ENCODE measurements at places on chromosomes 16 and 17.

DNA sequence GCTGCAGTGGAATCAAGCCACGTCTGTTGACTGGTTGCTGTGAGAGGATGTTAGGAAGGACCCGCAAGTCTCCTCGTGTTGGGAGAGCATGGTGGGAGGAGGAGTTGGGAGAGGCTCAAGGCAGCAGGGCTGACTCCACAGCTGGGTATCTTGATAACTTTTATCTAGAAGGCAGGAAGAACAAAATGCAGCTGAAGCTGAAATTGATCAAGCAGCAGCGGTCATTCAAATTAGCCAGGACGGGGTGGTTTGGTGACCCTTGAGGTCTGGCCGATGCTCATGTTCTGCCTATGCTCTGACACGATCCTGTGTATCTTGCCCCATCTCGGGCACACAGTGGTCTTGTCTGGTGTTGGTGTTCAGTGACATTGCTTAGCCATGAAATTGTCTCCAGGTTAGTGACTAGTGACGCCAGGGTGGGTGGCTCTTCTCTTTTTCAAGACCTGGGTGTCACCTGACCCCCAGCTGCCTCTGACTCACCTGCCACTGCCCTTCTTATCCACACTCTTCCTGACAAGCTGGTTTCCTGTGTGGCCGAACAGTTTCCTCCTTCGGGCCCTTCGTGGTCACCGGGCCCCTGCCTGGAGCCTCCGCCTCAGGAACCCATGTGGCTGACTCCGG lies 19.1 kb downstream of the NPTX1 start:
- DNase-seq, result no peak

- DNase-seq, result no peak
These were observed 52.0 kb downstream of the CBFA2T3 start for GRCh38 chr16:88924834-88925539.

- no peak for DNase-seq
These were observed 25.6 kb downstream of the CREBBP start for GRCh38 chr16:3854750-3855541.

DNA sequence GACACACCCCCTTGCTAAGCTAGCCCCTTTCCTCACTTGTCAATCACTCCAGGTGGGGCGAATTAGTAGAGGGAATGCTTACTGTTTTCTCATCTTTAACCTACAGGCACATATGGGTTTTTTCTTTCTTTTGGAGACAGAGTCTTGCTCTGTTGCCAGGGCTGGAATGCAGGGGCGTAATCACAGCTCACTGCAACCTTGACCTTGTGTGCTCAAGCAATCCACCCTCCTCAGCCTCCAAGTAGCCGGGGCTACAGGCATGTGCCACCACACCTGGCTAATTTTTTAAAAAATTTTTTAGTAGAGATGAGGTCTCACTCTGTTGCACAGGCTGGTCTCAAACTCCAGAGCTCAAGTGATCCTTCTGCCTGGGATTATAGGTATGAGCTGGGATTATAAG lies 38.7 kb upstream of the RHBDL3 start:
- DNase-seq, result no peak

DNA sequence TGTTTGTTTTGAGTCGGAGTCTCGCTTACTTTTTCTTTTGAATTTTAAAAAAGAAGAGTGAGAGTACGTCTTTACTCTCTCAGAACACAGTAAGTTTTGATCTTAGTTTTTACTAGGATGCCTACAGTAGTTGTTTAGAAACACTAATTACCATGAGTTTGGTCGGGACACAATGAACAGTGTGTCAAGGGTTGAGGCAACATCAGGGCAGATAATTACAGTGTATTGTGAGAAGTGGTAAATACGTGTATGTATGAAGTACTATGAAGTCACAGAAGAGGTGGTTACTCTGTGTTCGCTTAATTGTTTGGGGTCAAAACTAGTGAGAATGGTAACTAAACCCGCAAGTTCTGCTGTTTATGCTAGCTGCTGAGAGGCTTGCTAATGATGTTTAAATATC lies 18.2 kb downstream of the PAFAH1B1 start:
- DNase-seq, result no peak

DNA sequence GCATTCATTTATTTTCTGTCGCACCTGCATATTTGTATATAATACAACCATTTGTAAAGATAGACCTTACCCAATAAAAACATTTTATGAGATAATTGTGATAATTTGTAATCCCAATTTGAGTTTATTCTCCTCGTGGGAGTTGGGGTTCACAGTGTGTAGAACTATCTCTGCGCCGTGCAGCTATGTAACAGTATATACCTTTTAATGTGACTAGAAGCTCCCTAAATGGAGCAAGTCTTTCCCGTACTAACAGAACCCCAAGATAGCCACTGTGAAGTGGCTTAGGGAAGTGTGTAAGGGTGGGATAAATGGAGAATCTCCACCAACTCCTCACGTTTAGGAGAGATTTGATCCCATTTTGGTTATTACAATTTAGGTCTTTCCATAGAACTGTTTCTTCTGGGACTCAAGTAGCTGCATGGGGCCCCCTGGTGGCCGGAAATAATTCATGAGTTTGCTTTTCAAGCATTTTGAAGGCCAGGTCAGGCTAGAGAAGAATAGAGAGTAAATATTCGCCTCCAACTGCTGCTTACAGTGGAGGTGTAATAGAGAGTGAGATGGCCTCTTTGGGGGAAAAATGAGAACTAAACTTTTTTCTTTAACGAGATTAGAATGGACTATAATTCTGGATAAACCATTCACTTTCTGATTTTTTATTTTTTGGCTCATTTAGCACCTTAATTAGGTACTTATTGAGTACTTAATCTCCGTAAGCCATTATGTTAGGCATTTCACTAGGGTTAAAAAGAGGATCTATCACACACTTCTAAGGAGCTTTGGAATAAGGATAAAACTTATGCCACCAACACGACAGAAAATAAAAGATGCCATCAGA lies 4.5 kb downstream of the TMEM100 start:
- no peak for DNase-seq

DNA sequence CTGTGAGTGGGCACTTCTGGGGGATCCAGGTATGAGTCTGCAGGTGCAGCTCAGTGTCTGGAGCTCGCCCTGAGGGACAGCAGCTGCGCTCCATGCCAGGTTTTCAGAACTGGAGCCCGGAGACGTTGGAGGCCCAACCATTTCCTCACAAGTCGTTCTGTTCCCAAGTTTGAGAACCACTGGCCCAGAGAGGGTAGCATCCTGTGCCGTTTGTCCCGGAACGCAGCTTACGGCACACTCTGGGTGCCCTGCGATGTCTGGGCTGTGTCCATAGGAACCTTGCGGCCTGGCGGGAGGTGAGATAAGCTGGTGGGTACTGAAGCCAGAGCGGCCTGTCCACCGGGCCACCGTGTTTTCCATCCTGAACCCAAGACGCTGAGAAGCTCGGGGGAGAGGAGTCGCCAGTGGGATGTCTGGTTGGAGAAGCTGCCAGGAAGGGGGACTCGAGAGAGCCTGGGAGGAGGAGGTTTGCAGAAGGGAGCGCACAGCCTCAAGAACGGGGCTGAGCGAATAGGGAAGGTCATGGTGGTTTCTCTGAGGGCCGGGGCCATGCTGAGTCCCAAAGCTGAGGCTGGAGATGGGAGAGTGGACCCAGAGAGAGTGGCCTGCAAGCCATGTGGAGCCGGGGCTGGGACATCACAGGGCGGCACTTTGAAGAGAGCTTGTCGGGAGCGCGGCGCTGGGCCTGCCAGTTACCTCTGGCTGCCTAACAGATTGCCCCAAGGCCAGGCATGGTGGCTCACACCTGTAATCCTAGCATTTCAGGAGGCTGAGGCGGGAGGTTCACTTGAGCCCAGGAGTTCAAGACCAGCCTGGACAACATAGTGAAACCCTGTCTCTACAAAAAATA lies 211.0 kb upstream of the GSE1 start:
- DNase-seq, result no peak

DNA sequence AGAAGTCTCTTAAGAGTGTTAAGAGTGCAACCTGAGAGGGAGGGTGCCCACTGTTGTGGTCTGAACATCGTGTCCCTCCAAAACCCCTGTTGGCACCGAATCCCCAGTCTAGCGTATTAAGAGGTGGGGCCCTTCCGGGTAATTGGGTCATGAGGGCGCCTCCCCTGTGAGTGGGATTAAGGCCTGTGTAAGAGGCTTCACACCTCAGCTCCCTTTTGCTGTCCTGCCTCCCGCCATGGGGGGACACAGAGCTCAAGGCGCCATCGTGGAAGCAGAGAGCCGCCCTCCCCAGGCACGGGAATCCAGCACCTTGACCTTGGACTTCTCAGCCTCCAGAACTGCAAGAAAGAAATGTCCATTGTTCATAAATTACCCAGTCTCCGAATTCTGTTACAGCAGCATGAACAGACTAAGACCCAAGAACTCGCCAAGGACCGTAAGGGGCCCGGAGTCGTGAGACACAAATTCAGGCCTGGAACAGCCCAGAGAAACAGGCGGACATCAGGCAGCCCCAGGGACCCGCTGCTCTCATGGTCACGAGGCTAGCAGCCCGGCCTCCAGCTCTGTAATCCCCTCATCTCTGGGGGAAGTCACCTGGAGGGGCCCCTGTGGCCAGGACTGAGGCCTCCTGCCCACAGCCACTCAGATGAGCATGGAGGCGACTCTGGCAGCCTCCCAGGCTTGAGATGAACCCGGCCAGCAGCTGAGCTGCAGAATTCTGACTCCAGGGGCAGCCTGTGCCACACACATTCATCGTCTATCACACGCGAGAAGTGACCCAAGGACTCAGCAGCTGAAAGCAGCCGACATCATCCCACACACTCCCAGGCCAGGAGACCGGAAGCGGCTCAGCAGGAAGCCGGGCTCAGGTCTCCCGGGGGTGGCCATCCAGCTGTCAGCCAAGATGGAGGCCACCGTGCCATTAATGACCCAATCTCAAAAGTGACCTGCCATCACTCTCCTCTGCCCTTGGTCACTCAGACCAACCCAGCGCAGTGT lies 12.8 kb upstream of the CHMP6 start:
- no peak for DNase-seq

DNA sequence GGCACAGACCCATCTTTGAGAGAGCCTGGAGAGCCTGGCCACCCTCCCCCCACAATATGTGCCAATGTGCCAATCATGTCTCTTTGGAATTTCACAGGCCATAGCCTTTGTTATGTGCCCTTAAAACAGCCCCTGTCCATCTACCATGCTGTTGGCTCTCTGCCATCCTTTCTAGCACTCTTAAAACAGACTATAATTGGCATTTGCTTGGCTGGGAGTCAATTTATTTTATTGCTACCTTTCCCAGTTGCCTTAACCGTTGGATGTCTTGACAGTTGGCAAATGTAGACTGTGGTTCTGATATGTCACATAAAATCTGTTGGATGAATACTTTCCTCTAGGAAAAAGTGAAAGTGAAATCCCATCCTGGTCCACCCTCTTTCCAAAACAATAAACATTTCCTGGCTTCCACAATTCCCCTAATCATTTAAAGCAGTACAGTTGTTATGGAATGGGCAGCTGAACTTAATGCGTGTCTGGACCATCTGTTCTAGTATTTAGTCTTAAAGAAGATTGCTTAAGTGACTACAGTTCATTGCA lies 394.0 kb downstream of the KCNJ2 start:
- no peak for DNase-seq
